Muscle of arm (tissue), 14 donors: ENCODE measurements at places on chromosomes 3 and 15. TPM values are rescaled to one million over a fixed set of nuclear protein-coding genes. Genes with fewer than 3 reads are reported as not detected.

GRCh38 chr3:182713743-182714517 lies 79.4 kb upstream of the ATP11B start:
- peak; percentile 47 for DNase-seq

- DNase-seq, result no peak
Measured at GRCh38 chr15:38144921-38145320, 107.7 kb upstream of the SPRED1 start.

GRCh38 chr15:83846847-83847246 lies 192.9 kb downstream of the ADAMTSL3 start:
- peak; percentile 68 for DNase-seq

- no peak for DNase-seq
Measured at GRCh38 chr15:85457392-85457968, 77.1 kb downstream of the AKAP13 start.

DNA sequence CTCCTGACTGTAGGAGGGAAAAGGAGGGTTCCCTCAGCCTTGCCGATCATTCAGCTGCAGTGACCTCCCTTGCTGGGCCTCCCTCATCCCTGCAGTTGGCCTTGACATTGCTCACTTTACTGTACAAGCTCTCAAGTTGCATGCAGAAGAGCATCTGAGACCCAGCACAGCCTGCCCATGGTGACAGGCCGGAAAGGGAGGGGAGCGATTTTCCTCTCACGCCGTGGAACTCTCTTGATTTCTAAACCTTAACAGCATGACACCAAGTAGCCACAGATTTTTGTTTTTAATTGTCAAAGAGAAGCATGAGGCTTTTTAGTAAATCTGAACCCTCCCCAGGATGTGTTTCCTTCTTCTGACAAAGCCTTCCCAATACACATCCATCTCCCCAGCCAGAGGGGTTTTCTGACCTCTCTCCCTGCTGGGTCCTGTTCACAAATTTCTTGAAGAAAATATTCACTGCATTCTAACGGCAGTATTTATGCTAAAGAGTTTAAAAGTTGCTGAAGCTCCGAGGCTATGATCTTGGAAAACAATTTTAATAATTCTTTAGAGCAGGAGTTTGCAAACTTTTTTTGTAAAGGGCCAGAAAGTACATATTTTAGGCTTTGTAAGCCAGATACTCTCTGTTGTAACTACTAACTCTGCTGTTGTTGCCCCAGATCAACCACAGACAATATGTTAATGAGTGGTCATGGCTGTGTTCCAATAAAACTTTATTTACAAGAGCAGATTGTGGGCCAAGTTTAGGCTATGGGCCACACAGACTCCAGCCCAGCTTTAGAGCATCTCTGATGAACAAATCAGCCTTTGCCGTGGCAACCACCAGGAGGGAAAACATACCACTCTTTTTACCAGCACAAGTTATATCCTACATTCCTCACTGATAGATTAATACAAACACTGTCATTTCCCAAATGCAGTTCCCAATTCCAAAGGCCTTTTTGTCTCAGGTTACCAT lies 34.8 kb downstream of the LMCD1 start:
- no peak for DNase-seq

DNA sequence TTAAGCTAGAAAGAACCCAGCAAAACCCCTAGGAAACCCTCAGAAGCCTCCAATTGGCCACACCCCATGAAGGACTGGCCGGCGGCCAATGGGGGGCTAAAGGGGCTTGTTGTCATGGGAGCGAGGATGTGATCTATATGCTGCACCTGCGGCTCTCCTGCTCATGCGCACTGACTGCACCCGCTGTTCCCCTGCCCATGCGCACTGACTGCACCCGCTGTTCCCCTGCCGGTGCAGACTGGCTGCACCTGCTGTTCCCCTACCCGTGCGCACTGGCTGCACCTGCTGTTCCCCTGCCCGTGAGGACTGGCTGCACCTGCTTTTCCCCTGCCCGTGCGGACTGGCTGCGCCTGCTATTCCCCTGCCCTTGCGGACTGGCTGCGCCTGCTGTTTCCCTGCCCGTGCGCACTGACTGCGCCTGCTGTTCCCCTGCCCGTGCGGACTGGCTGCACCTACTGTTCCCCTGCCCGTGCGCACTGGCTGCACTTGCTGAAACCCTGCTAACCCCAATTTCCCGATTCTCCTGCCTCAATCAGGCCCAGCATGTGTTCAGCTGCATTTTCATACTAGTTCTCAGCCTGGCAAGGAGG lies 16.8 kb upstream of the MCCC1 start:
- DNase-seq, result peak; percentile 25

- DNase-seq, result no peak
Measured at GRCh38 chr3:19256313-19256712, 108.0 kb downstream of the KCNH8 start.

- DNase-seq, result no peak
Measured at GRCh38 chr3:140170612-140171011, 235.6 kb downstream of the CLSTN2 start.

- DNase-seq, result no peak
Measured at GRCh38 chr3:33417066-33417673, 23.0 kb downstream of the UBP1 start.

GRCh38 chr3:31522152-31522551 lies 10.6 kb upstream of the STT3B start:
- no peak for DNase-seq

DNA sequence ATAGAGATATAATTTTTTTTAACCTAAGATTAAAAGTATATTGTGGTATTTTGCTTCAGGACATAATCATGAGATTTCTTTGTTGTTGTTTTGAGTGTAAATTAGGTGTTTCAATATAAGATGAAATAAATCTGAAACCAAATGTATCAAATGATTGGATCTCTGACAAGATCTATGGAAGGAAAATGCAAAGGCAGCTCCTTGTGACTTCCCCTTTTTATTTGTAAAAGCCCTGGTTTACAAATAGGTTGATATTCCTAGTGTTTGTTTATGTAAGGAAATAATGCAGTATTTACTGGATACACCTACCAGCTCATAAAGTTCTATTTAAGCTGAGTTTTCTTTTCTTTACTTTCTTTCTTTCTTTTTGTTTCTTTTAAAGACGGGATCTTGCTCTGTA lies 35.9 kb downstream of the STT3B start:
- DNase-seq, result no peak

DNA sequence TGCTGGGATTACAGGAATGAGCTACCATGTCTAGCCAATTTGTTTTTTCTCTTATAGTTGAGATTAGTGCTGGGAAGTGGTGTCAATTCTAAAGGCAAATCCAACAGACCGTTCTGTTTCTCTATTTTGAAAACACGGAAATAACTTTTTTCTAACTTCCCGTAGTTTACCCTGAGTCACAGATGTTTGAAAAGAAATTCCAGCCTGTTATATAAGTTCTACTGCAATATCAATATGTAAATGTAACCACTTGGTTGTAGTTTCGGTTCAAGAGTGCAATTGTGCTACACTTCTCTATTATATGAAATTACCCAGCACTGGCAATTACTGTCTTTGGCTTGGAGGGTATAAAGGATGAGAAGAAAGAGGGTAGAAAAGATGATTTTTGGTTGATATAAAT lies 22.3 kb upstream of the GNB4 start:
- no peak for DNase-seq

DNA sequence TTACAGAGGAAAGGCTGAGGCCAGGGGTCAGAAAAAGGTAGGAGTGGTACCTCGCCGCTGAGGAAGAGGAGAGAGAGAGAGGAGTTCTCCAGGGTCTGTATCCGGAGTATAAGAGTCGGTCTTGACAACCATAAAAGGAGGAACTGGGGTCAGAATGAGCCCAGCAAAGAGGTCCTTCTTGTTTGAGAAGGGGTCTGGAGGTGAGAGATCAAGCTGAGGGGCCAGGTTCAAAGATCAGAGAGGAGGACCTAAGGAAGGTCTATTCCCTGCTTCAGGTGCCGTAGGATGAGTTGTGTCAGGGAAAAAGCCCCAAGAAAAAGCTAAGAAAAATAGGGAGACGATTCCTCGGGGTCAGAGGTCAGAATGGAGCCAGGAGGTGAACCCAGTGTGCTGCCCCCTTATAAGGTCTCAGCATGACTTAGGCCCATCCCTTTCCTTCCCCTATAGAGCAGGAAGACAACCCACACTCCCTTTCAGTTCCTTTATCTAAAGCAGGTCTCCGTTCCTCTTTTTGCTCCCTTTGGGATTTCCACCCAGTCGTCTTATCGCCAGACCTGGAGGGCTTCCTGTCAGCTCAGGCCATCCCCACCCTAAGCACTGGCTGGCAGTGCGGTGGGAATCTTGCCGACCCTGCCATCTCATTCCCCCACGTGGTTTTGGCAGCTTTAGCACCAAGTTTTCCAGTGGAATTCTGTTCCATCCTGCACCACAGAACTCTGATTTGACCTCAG lies 651 bp downstream of the MTMR14 start:
- DNase-seq, result no peak

DNA sequence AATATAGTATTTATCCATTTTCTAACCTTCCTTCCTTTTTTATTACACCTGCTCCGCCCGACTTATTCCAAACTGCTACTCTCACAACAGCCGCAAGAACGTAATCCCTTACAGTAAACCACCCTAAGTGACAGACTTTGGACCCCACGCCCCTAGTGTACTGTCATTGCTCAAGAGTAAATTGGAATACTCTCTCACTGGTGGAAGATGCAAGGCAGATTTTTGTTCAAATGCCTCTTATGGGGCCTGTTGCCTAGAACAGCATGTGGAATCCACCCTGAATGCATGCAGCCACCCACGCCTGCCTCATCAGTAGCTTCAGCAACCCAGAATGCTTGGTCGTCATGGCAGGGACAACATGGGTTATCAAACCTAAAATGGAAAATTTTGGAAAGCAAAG lies 226.2 kb upstream of the ST8SIA2 start:
- no peak for DNase-seq

DNA sequence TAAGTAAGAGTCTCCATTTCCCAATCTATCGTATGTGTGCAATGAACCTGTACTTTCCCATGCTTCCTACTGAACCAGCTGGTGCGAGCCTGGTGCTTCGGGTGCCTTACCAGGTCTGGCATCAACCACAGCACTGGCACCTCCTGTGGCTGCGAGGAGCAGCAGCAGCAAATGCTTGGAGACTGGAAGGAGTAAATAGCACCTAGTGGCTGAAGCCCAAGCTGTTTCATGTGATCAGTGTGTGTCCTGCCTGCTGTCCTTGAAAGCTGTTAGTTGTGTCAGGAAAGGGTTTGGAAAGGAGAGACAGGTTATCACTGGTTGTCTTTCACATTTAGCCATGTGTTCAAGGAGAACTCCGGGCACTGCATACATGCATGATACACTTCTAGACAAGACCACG lies 31.8 kb downstream of the PCOLCE2 start:
- DNase-seq, result no peak

The LRRC2 gene
- 5.1 TPM for polyA plus RNA-seq

The KNG1 gene
- polyA plus RNA-seq, result not detected

The SLC25A38 gene
- 17.8 TPM for polyA plus RNA-seq

The TP53BP1 gene
- polyA plus RNA-seq, result 44.9 TPM

The MYZAP gene
- 5.4 TPM for polyA plus RNA-seq

The RPP25 gene
- polyA plus RNA-seq, result 0.89 TPM

The HGD gene
- 0.66 TPM for polyA plus RNA-seq

The BOC gene
- 40.8 TPM for polyA plus RNA-seq
